ENCODE measurements at places on chromosomes 3 and 15. TPM values are rescaled to one million over a fixed set of nuclear protein-coding genes. Genes with fewer than 3 reads are reported as not detected.

GRCh38 chr3:170606675-170607074, 20.8 kb upstream of the SLC7A14 start:
- H3K36me3 ChIP-seq: no peaks in the 10 kb centered on the region
- no peaks in the 10 kb centered on the region for H3K27me3 ChIP-seq
- H3K4me3 ChIP-seq: no peak overlapping the region
- no peak for DNase-seq
- H3K27ac ChIP-seq: no peak overlapping the region

The ASB14 gene
- not detected for total RNA-seq

The ADGRG7 gene
- not detected for total RNA-seq

DNA sequence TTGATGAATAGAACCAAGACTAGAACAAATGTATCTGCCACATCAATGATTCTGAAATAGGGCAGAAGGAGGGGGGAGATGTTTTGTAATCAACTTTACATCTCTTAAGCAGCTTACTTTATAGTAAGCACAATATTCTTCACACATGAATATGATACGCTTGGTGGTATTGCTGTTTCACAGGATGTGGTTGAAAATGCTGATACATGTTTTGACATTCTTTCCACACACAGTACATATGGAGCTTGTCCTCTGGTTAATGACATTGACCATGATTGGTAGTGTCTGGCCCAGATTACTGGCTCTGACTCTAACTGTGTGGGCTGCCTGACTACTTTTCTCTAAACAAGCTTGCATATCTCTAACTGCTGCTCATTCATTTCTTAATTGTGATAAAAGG, 168.9 kb downstream of the KLHL25 start:
- peaks cover 5% of the 10 kb centered on the region for H3K4me1 ChIP-seq
- H3K36me3 ChIP-seq: no peaks in the 10 kb centered on the region
- no peak for DNase-seq
- no peaks in the 10 kb centered on the region for H3K27me3 ChIP-seq
- no peak overlapping the region for H3K4me3 ChIP-seq
- no peak overlapping the region for H3K27ac ChIP-seq

DNA sequence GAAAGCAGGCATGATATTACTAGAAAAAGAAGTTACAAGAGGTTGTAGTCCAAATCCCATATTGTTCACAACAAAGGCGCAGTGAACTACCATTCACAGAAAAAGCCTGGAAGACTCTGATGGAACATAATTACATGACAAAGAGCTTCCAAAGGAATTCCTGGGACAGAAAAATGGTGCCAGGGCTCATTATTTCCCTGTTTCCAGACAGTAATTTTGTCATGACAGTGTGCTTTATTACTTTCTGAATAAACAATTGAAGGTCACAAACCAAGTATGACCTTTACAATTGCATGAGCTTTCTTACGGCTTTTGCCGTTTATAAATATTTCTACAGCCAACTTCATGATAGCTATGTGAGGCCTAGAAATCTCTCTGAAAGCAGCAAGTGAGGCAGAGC, 61.0 kb downstream of the CYFIP1 start:
- no peak for DNase-seq
- H3K4me3 ChIP-seq: no peak overlapping the region
- no peaks in the 10 kb centered on the region for H3K4me1 ChIP-seq

GRCh38 chr15:64503640-64504039, 43.3 kb downstream of the ZNF609 start:
- H3K4me3 ChIP-seq: no peak overlapping the region
- no peak for DNase-seq
- H3K27me3 ChIP-seq: no peaks in the 10 kb centered on the region
- peaks cover 8% of the 10 kb centered on the region for H3K36me3 ChIP-seq
- H3K4me1 ChIP-seq: peaks cover 44% of the 10 kb centered on the region

- no peak overlapping the region for H3K4me3 ChIP-seq
- H3K27ac ChIP-seq: no peak overlapping the region
- no peaks in the 10 kb centered on the region for H3K36me3 ChIP-seq
- no peaks in the 10 kb centered on the region for H3K27me3 ChIP-seq
These were observed 886.8 kb downstream of the FHIT start for GRCh38 chr3:60364475-60364874.

- H3K27ac ChIP-seq: no peak overlapping the region
- no peak overlapping the region for H3K4me3 ChIP-seq
- no peak for DNase-seq
- no peaks in the 10 kb centered on the region for H3K27me3 ChIP-seq
These were observed 74.9 kb upstream of the NR2F2 start for GRCh38 chr15:96255599-96255998.

DNA sequence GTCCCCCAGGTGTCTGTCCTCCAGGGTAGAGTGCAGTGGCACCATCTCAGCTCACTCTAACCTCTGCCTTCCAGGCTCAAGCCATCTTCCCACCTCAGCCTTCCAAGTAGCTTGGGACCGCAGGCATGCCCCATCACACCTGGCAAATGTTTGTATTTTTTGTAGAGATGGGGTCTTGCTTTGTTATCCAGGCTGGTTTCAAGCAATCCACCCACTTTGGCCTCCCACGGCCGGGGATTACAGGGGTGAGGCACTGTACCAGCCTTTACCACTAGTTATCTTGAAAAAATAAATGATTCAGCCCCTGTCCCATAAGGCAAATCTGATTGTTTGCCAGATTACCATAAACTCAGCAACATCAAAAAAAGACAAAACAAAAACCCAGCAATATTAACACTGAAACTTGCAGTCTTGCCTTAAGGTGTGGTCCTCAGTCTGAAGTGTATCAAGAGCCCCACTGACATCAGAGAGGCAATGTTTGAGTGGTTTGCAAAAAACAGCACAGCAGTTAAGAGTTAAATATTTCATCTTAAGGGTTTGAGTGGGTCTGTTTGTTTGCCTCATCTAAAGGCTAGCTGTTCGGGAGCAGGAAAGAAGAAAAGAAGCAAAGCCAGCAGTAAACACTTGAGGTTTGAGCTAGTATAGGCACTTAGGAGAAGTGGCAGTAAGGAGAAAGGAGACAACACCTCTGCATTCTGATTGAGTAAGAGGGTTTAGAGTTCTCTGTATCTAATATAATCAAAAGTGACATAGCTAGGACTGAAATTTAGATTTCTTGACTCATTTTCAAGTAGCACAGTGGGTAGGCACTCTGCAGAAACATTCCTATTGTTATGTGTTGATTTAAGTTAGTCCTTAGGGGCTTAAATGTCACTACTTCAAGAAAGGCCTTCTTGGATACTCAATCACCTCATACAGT, 26.3 kb upstream of the EDEM1 start:
- H3K4me3 ChIP-seq: no peak overlapping the region
- H3K27me3 ChIP-seq: no peaks in the 10 kb centered on the region
- peaks cover 31% of the 10 kb centered on the region for H3K4me1 ChIP-seq
- H3K36me3 ChIP-seq: no peaks in the 10 kb centered on the region

DNA sequence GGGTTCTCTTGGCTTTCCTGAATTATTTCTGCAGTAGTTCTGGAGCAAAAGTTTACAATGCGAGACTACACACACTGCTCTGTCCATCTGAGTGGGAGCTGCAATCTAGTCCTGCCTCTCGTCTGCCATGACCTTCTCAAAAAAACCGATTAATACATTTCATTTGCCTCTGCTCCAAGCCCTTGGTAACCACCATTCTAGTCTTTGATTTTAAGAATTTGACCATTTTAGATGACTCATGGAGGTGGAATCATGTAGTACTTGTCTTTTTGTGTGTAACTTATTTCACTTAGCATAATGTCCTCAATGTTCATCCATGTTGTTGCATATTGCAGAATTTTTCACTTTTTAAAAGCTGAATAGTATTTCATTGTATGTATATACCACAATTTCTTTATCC, 356.9 kb downstream of the SV2B start:
- H3K4me3 ChIP-seq: no peak overlapping the region
- H3K27me3 ChIP-seq: no peaks in the 10 kb centered on the region
- H3K36me3 ChIP-seq: no peaks in the 10 kb centered on the region
- no peak for DNase-seq
- H3K4me1 ChIP-seq: no peaks in the 10 kb centered on the region
- H3K27ac ChIP-seq: no peak overlapping the region

- DNase-seq: no peak
- peaks cover 9% of the 10 kb centered on the region for H3K4me1 ChIP-seq
- no peaks in the 10 kb centered on the region for H3K27me3 ChIP-seq
These were observed 22.8 kb downstream of the AMOTL2 start for GRCh38 chr3:134351427-134351826.

- H3K4me1 ChIP-seq: peaks cover 21% of the 10 kb centered on the region
- no peak overlapping the region for H3K27ac ChIP-seq
- no peaks in the 10 kb centered on the region for H3K36me3 ChIP-seq
- DNase-seq: no peak
- H3K4me3 ChIP-seq: no peak overlapping the region
These were observed 15.5 kb downstream of the ZIC4 start for GRCh38 chr3:147390589-147391569.

The GUCA1C gene
- total RNA-seq: not detected

GRCh38 chr3:177127008-177127407, 70.3 kb downstream of the TBL1XR1 start:
- H3K4me1 ChIP-seq: peaks cover 47% of the 10 kb centered on the region
- no peak overlapping the region for H3K27ac ChIP-seq
- H3K36me3 ChIP-seq: no peaks in the 10 kb centered on the region
- no peak for DNase-seq
- H3K4me3 ChIP-seq: no peak overlapping the region
- H3K27me3 ChIP-seq: no peaks in the 10 kb centered on the region

DNA sequence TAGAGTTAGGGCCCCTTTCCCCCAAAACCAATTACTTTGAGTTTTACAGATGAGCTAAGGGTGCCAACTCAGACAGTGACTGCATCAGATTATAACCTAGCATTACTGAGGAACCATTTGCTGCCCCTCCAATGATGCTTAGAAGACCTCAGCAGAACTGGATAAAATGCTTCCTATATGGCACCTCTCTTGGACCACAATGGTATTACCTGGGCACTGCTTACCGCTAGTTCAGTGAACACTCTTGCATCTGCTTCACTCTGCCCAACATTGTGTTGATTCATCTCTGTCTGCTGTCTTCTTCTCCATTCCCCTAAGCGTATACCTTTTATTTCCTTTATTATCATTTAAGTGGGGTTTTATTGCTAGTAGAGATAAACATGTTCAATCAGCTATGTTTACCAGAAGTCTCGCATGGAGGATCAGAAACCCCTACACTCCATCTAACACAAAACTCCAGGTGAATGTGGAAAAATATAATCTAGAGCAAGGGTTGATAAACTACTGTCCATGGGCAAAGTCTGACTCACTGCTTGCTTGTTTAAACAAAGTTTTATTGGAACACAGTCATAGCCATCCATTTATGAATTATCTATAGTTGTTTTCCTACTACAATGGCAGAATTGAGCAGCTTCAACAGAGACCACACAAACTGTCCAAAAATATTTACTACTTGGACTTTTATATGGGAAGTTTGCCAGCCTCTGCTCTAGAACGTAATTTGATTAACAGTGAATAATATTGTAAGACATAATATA, 100.2 kb upstream of the PTX3 start:
- DNase-seq: no peak
- no peaks in the 10 kb centered on the region for H3K36me3 ChIP-seq
- no peaks in the 10 kb centered on the region for H3K4me1 ChIP-seq
- no peak overlapping the region for H3K27ac ChIP-seq
- H3K4me3 ChIP-seq: no peak overlapping the region

- H3K4me1 ChIP-seq: no peaks in the 10 kb centered on the region
- H3K36me3 ChIP-seq: no peaks in the 10 kb centered on the region
- DNase-seq: peak; percentile 45
- no peak overlapping the region for H3K4me3 ChIP-seq
- no peaks in the 10 kb centered on the region for H3K27me3 ChIP-seq
- no peak overlapping the region for H3K27ac ChIP-seq
These were observed 22.6 kb upstream of the LYSMD4 start for GRCh38 chr15:99755692-99756409.

The ALPK3 gene
- 8.1 TPM for total RNA-seq

The CPNE9 gene
- total RNA-seq: not detected

The PRSS50 gene
- total RNA-seq: 4.7 TPM
